Stimulated activated CD8-positive, alpha-beta memory T cell treated with anti-CD3 and anti-CD28 coated beads, Interleukin-2, amount 100 ng/mL, for 1 hour (primary cell): ENCODE measurements at places on chromosomes 7 and 10.

DNA sequence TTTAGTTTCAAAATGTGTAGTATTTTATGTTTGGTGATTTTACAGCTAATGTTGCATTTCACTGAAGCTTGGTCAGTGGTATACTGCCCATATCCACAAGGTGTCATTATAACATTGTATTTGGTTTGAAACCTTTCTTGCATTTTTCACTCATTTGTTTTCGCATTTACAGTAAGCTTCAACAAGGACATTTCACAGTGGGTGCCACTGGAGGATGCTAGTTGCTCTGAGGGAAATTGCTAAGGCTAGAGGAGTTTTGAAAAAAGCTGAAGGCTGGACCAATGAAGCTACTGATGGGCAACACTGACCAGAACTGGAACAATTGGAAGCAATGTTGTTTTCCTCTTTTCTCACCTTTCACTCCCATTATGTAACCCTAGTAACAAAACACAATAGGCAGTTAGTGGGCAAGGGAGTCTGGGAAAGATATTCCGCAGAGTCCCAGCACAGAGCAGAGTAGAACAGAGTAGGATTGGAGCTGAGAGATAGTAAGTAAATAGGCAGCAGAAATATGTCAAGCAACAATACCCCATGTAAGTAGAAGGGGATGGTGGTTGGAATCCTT lies 23.6 kb upstream of the SRI start:
- DNase-seq = no peak

GRCh38 chr7:28572321-28573058 lies 160.2 kb downstream of the CREB5 start:
- no peak for DNase-seq

GRCh38 chr7:94272821-94273583 lies 121.7 kb upstream of the COL1A2 start:
- no peak for DNase-seq

DNA sequence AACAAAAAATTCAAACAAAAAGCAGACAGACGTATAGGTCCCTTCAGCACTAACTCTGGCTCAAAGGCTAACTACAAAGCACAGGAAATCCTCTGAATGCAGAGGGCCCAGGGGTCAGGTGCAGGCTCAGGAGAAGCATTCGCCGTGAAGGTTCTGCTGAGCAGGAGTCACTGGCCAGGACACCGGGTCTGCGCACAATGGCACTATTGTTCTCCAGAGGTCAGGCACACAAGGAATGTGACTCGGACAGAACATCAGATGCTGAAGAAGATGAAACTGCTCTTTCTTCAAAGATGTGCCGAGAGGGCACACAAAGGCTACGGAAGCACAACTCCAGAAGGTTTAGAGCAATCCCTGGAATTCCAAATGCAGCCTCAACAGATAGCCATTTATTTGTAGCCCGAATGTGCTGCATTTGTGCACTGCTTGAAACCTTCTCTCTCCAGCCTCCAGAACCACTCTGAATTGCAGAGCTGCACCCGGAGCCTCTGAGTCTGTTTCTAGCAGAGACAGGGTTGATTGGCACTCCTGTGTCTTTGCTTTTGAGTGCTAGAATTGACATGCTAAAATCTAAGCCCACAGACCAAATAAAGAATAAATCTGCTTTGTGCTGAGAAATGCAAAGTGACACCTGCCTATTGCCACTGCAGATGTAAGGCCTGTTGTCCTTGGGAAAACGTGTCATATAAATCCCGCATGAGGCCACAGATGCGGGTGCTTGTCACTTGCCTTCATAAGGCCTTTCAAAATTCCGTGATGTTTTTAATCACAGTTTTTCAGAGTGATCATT lies 85.4 kb upstream of the AFAP1L2 start:
- no peak for DNase-seq

GRCh38 chr7:132486274-132486610 lies 90.0 kb downstream of the PLXNA4 start:
- DNase-seq = no peak

DNA sequence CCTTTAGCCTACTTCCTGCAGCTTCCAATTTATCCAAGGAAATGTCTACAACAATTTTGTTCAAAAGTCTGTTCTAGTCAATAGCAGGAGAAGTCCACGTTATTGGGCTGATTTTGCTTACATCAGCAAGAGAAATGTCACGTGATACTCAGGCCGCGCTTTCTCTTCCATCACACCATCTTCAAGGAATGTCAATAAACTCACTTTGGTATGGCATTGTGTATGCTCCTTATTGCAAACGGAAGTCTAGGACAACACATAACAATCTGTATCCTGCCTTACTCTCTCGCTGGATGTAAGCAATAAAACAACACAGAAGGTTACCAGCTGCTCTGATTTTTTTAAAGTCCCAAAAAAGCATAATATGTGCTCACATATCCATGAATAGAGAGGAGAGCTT lies 17.1 kb upstream of the STK17A start:
- DNase-seq = no peak

DNA sequence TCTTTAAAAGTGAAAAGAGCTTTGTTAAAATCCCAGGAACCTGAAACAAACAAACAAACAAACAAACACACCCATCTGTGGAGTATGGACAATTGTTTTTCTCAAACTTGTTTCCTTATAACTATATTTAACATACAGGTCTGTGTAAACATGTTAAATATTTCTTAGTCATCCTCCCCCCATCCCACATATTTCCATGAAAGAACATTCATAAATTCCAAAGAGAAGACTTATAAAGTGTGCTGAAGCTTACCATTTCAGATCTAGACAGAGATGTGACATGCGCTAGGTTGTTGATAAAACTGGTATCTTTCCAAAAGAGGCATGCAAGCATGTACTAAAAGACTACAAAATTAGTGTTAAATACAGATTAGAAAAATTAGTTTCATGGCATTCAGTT lies 6.5 kb downstream of the FKBP14 start:
- DNase-seq = no peak

DNA sequence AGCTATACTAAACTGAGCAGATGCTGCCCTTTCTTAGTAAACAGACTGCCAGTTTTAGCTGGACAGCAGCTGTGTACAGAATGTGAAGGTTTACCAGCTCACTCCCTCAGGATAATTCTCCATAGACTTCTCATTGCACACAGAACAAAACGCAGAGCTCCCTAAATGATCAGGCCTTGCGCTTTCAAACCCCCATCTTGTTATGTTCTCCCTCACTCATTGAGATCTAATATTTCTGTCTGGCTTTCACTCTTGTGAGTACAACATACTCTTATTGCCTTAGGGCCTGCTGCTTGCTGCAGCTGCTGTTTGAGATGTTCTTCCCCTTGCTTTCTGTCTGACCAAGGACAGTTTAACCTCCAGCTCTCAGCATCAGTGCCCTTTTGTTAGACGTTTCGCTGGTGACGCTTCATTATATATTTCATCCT lies 17.3 kb downstream of the VWDE start:
- no peak for DNase-seq

- no peak for DNase-seq
Observed at GRCh38 chr10:126256864-126257263, 131.4 kb downstream of the ADAM12 start.

DNA sequence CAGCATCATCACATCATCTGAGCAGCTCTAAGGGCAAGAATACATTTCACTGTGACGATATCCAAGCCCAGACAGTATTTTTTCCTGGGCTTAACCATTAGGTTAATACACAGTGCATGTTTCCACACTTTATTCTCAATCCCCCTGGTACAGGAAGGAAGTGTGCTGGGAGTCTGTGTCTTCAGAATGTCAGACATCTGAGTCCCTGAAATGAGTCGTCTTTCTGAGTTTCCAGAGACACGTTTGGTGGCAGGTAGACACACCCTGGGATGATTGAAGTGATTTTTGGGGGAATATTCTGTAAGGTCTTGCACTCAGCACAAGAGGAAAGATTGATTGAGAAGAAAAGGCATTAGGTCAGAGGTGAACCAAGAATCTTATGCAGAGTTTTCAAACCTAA lies 13.1 kb upstream of the SHH start:
- DNase-seq = no peak

DNA sequence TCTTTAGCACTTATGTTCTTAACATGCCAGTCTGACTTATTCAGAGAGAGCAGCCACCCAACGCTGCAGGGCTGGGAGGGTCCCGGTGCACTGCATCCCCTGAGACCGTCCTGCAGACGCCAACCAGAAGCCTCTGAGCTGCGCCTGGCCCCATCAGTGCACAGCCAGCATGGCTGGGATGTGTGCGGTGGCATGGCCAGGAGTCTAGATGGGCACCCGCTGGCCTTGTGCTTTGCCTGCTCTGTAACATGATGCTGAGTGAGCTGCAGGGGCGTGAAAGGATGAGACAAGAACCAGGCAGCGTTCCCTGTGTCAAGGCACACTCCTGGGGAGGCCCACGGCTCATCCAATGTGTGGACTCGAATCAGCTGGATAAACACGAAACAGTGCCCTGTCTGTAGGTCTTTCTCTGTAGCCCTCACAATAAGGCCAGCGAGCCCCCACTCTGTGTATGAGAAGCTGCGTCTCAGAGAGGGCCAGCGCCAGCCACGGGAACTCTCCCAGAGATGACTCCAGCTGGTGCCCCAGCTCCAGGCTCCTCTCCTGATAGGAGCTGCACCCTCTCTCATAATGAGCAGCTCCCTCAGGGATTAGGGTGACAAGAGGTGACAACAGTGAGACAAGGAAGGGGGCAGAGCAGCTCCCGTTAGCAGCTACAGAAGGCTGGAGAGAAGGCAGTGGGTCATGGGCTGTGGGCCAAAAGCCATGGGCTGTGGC lies 96.8 kb downstream of the TNS3 start:
- no peak for DNase-seq

- no peak for DNase-seq
Observed at GRCh38 chr10:62616885-62617590, 187.5 kb upstream of the ADO start.

DNA sequence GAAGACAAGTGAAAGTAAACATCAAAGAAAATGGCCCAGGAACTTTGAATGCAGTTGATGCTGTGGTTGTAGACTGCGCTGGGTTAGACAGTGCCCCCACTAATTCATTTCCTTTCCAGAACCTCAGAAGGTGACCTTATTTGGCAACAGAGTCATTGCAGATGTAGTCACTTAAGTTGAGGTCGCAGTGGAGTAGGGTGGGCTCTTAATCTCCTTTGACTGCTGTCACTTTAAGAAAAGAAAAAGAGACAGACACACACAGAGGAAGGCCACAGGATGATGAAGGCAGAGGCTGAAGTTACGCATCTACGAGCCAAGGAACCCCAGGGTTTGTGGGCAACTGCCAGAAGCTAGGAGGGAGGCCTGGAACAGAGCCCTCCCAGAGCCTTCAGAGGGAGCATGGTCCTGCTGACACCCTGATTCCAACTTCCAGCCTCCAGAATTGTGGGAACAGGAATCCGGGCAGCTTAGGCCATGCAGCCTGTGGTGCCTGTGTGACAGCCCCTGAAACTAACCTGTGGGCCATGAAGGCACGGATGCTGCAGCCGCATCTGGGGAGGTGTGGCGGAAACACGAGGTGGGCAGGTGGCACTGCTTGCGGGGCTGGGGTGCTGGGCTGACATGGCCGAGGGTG lies 107.6 kb downstream of the PRKAG2 start:
- DNase-seq = no peak
